ENCODE measurements at places on chromosomes 7 and 10.

- DNase-seq = no peak
Observed at GRCh38 chr7:103771294-103771693, 218.2 kb downstream of the RELN start.

- DNase-seq = no peak
Observed at GRCh38 chr10:34291466-34292193, 523.5 kb downstream of the PARD3 start.

GRCh38 chr7:143323653-143324052 lies 7.7 kb downstream of the CLCN1 start:
- no peak for DNase-seq

- no peak for DNase-seq
Observed at GRCh38 chr7:66076462-66077329, 1.1 kb downstream of the ASL start.

DNA sequence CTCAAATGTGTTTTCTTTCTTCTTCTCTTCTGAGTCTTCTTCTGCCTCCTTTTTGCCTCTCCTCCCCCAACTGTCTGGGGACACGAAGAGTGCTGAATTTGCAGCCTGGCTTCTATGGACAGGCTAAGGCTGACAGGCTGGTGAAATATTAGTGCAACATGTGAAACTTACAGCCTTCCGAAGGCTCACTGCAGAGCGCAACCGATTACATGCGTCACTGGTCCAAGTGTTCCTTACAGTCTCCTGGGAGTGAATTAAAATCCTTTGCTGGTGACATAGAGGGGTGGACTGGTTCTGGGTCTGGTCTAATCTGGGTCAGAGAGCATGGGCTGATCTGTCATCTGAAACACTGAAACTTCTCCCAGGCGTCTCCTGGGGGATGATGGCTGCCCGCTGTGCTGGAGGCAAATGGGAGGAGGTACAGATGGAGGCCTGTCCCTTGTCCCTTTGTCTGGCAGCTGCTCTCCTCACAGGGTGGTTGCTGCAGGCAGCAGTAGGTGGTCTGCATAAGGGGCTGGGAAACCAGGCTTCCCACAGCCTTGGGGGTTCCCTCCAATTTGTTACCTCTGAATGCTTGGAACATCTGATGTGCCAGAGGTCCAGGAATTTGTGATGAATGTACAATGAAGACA lies 143.8 kb upstream of the BMPER start:
- DNase-seq = no peak

DNA sequence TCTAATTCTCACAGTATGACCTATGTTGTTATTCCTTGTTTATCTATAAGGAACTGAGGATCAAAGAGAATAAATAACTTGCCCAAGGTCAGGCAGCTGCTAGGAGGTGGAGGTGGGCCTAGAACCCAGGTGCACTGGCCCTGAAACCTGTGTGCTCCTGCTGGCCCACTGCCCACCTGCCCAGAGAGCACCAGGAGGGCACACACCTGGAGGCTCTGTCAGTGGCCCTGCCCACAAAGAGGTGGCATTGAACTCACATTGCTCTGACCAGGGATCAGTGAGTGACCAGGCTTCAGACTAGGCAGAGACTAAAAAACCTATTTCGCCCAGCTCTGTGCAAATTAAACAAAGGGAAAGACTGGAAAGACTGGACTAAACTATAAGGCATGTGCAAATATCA lies 210.6 kb downstream of the TNS3 start:
- DNase-seq = no peak

- DNase-seq = no peak
Observed at GRCh38 chr7:138359870-138360559, 100.0 kb upstream of the TRIM24 start.

GRCh38 chr7:140263277-140263676 lies 86.5 kb upstream of the KDM7A start:
- DNase-seq = no peak

- no peak for DNase-seq
Observed at GRCh38 chr7:31475368-31475767, 38.5 kb upstream of the ITPRID1 start.

- DNase-seq = no peak
Observed at GRCh38 chr10:131744346-131744745, 156.5 kb upstream of the PPP2R2D start.

DNA sequence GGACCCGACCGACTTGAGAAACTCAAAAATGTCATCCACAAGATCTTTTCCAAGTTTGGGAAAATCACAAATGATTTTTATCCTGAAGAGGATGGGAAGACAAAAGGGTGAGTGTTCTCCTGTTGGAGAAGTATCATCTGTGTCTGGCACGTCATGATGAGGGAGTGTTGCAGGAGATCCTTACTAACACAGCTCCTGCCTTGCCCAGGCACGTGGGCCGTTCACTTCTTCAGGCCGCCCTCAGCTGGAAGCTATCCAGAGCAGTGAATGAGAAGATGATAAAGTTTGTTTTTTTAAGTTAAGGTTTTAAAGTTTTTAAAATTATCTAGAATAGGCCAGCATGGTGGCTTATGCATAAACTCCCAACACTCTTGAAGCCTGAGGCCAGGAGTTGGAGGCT lies 6.2 kb downstream of the EIF3B start:
- no peak for DNase-seq

GRCh38 chr7:81719865-81720264 lies 50.0 kb downstream of the HGF start:
- no peak for DNase-seq

DNA sequence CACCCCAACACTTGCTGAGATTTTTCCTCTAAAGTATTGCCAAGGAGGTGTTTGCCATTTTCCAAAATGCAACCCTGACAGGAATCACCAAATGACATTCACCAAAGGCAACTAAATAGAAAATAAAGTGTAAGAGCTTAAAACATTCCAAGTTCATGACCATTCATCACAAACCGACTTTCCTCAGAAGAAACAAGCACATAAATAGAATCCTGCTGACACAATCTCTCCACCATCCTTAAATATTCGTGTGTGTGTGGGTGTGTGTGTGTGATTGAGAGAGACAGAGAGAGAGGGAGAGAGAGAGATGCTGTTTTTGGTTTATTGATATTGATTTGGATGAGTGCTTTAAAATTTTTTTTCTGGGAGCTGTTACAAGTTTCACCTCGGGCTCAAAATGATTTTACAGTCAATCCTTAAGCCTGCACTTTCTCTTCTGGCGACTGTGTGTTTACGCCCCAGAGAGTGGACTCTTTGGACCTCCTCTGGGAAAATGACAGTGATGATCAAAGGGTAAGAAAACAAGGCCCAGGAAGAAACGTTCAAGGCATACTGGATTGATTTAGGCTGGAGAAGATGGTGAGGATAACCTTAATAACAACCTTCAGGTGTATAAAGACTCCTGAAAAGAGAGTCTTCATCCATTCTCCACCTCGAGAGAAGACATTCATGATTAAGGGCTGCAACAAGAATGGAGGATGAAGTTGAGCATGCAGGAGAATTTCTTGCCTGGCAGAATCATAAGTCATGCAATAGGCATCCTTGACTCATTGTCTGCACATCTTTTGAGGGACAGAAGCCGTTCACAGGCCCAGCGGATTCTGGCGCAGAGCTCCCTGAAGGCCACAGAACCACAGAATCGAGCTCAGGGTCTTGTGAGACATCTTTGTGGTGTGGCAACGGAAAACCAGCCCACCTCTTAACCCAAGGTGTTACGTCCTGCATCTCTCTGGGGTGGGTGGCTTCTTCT lies 104.4 kb upstream of the FGFR2 start:
- DNase-seq = no peak

DNA sequence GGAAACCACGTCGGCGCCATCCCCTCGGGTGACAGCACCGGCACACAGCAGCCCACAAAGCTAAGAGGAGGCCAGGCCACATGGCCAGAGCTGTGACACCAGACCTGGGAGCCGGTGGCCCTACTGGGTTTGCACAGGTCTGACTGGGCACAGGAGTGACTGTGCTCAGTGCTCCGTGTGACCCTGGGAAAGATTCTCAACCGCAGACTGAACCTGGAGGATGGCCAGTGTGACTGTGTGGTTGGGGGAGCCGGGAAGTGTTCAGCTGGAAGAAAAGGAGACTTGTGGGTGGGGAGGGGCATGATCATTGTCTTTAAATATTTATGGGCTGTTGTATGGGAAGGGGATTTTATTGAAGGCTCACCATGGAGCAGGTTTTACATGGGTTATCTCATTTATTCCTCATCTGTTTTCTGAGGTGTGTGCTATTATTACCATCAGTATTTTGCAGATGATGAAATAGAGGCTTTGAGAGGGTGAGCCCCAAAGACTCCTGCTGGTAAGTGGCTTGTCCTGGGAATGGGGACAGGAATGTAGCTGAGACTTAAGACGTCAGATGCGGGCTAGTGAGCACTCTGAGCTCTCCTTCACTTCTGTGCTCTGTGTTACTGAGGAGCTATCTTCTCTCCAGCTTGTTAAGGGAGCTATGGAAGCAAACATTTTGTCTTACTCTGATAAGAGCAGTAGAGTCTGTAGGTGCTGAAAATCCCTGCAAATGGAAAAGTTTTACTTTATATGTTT lies 127.5 kb downstream of the TMEM178B start:
- DNase-seq = no peak

- DNase-seq = no peak
Observed at GRCh38 chr10:84440781-84441180, 112.4 kb downstream of the CCSER2 start.

DNA sequence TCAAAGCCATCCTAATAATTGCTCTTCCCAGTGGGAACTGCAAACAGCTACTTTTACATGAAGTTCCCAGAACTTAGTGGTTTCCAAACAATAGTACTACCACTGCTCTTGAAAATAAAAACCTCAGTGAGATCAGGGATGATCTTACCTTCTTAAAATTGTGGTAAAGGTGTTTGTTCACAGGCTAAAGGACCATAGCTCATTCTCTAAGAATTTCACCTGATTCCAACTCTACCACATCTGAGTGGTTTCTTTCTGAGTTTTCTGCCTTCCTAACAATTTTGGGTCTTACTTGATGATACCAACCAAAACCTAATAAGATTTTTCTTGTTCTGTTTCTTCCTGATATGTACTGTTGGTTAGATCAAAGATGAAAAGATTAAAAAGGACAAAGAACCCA lies 45.6 kb upstream of the AGBL3 start:
- no peak for DNase-seq

DNA sequence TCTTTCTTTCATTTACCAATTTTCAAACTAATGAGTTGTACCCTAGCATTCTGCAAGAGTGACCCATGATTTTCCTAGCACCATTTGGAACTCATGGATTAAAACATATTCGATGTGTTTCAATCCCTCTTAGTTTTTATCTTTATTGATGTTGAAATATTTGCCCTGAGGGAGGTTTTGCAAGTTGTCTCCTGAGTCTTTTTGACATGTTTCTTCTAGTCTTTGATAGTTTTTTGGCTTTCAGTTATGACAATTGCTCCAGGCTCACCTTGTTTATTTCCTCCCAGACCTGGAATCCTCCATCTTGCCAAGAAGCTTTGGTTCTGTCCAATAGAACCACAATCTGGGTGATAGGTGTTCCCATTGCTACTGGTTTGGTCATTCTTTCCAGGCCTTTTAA lies 327.8 kb downstream of the WDR11 start:
- DNase-seq = no peak

GRCh38 chr10:113031147-113031546 lies 81.1 kb downstream of the TCF7L2 start:
- DNase-seq = no peak

DNA sequence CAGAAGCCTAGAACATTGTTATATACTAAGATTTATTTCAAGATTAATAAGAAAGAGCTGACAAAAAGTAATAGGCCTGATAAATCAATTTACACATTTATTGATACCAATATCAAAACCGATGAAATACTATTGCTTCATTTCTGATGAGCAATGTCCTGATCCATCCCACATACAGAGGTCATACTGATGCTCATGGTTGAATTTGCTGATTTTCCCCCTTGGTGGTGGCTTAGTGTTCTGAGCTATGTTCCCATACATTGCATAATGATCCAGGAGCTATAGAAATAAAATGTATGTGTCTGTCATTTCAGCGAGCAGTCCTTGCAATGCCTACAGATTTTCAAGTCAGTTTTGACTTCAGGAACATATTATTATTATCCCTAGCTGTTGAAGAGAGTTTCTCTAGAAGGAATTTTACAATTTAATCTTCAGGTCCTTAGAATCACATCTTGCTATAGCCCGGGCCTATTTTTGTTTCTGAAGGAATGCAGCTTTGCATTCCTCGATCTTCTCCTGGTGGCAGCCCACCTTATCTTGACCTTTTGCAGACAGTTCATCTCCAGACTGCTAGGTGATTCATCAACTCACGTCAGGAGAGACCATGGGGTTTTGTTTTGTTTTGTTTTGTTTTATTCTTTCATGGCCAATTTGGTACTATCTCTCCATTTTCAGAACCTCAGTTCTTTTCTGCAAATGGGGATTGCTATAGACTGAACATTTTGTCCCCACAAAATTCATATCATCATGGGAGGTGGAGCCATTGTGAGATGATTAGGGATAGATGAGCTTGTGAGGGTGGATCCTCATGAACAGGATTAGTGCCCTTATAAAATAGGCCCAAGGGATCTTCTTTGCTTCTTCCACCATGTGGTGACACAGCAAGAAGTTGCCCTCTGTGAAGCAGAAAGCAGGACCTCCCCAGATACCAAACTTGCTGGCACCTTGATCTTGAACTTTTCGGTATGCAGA lies 465.6 kb upstream of the IGFBP3 start:
- no peak for DNase-seq

DNA sequence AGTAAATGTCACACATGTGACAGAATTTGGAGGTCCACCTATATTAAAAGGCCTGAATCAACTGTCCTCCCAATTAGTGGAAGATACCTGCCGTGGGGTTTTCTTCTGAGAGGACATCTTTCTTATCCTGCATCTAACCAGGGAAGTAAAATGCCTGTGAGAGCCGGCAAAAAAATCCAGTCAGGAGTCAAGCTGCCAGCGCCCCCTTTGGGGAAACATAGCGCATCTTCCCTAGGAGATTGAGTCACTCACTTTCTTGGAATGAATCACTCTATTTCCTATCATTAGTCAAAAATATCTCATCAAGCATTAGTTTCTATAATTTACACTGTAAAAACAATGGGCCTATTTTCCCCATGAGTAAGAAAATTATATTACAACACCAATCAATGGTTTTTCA lies 66.4 kb upstream of the ANK3 start:
- no peak for DNase-seq

DNA sequence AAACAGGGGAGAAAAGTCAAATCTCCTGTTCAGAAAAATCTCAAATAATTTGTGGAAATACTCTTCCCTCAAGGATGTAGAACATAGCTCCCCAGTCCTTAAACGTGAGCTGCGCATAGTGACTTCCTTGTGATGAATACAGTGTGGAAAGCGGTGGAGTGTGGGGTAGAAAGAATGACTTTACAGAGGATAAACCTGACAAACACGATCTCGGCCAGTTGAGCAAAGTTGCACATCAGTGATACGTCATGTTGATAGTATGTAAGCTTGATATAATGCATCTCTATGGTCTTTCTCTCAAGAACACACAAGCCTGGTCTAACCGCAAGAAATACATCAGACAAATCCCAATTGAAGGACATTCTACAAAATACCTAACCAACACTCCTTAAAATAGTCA lies 32.0 kb upstream of the ZCCHC24 start:
- DNase-seq = no peak

DNA sequence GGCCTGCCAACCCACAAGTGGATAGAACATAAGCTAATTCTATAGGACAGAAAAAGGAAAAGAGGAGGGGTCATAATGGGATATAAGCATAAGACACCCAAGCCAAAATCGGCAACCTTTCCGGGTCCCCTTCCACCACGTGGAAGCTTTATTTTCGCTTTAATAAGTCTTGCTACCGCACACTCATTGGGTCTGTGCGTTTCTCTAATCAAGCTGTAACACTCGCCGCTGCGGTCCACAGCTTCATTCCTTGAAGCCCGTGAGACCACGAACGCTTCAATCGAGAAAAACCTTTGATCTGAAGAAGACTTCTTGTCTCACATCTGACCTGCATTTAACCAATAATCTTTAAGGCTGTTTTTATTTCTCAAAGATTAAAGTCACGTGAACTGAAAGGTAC lies 35.8 kb upstream of the HECW1 start:
- DNase-seq = no peak
